ENCODE measurements at places on chromosomes 13 and 19. TPM values are rescaled to one million over a fixed set of nuclear protein-coding genes. Genes with fewer than 3 reads are reported as not detected.

DNA sequence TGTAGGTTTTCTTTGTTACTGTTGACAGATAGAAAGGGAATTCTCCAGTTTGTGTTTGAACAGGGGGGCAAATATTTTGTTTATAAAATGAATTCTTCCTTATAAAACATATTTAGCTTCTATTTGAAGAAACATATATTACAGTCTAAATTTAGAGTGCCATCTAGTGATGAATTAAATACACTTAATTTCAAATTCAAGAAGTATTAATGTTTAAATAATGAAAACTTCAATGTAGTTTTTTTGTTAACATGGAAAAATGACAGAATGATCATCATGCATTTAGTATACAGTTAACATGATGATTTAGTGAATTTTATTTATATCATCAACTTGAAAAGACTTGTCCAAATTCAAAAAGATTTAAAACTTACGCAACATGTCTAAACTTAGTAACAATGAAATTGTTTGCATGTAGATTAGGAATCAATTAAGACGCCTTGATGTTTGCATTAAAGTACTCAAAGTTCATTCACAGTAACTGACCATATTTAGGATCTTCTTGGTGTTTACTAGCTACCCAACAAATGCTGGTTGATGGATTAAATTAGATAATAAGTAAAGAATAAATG is 765.9 kb upstream of the SLITRK1 start:
- DNase-seq = no peak

DNA sequence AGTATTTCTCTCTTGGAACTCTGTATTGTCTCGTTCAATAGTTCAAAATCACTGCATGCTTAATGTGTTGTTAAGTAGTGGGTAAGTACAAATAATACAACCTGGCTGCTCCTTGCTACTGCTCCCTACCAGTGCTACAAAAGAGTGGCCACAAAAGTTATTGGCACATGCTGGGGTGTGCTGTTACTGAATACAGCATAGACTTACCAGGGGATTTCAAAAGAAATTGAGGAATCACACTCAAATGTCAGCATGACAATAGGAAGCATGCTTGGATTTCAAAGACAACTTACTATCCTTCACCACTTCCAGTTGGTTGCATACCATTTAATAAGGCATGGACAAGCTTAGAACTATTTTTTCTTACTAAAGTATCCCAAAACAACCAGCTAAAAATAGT is 1041.3 kb upstream of the SPRY2 start:
- DNase-seq = no peak

DNA sequence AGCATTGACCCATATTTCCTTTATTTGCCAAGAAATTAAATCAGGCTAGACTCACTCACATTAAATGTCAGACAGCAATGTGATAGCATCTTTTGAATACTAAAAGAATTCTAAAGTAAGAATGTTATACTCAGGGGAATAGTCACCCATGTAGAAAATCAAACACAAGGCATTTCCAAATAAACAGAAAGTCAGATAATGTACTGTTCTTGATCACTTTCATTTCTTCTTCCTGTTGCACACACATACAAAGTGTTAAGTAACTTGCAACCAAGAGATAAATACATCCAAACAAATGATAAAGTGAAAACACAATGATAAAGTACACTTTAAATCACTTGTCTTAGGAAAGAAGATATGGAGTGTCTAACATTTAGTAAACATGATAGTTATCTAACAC is 1366.6 kb upstream of the MIR17HG start:
- no peak for DNase-seq

DNA sequence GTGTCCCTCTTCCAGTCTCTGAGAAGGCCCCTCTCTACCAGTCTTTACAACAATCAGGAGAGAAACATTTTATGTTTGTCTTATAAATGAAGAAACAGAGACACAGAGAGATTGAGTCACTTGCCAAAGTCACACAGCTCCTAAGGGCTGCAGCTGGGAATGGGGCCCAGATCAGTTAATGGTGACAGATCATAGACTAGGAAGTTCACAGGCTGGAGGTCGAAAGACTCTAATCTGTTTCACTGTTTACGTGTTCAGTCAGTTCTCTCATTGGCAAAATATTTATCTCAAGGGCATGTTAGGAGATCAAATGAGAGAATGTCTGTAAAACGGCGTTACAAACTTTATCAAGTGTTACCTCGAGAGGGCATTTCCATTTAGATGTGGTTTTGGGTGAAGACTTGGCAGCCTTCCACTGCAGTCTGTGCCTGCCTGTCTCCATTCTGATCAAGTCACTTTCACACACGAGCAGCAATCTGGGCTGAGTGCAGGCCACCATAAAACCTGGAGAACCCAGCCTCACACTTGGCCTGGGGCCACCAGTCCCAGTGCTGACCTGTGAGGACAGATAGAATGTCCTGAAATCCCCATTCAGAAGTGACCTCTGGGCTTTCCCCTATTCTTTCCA is 65.1 kb downstream of the SIAH3 start:
- DNase-seq = no peak

- DNase-seq = no peak
Measured at GRCh38 chr13:110344320-110344719, 37.2 kb downstream of the COL4A2 start.

GRCh38 chr19:10975374-10976130 is 14.7 kb downstream of the SMARCA4 start:
- DNase-seq = no peak

- no peak for DNase-seq
Measured at GRCh38 chr19:1163283-1163933, 10.7 kb downstream of the SBNO2 start.

MAP4K1 gene
- 1.3 TPM for total RNA-seq

DNA sequence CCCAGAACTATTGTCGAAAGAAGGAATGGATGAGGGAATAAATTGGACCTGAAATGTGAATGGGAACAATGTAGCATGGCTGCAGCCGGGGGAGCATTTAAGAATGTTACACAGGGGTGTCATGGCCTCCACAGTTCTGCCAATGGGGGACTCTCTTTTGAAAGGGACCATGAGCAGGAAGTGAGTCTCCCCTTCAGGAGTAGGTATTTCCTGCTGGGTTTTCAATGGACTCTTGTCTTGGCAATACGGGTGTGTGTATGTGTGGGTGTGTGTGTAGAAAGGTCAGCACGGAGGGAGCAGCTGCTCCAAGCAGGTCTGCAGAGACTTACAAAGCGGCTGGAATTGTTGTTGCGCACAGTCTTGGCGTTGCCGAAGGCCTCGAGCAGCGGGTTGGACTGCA is 24.4 kb downstream of the MYO1F start:
- no peak for DNase-seq

DNA sequence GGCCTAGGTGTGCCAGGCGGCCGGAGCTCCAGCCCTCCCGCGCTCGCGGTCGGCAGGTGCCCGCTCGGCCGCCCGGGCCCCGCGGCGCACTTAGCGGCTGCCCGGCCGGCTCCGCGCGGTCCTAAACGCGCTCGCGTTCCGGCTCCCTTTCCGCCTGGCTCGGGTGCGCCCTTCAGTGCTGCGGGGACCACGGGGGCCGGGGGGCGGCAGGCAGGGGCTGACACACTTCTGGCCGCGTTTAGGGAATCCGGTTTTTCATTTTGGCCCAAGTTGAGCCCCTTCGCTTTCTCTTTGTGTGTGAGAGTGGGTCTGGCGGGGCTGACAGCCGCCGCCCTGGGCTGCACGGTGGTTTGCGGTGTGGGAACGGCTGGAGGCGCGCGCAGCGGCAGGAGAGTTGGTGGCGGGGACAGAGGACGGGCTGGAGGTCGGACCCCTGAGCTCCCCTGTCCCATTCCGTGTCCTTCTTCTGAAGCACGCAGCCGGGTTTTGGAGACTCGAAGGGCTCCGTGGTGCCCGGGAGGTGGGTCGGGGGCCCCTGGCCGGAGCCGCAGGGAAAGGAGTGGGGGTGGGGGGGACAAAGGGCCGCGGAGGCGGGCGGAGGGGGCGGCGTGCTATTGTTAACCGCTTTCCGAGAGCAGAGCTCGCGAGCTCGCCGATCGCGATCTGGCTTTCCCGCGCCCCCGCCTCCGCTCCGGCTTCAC is 3.1 kb downstream of the FGF9 start:
- peak; percentile 19 for DNase-seq

DNA sequence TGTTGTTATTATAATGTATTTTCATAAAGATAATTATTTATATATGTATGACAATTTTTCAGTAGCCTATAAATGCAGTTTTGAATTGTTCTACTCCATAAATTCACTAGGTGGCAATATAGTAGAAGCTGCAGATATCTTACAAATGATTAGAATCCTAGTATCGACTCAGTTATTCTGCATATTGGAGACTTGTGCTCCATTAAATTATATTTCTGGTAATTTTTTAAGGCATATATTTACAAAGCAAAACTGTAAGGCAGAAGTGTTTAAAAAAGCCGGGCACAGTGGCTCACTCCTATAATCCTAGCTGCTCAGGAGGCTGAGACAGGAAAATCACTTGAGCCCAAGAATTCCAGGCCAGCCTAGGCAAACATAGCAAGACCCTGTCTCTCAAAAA is 58.7 kb downstream of the DPY19L3 start:
- DNase-seq = no peak

DNA sequence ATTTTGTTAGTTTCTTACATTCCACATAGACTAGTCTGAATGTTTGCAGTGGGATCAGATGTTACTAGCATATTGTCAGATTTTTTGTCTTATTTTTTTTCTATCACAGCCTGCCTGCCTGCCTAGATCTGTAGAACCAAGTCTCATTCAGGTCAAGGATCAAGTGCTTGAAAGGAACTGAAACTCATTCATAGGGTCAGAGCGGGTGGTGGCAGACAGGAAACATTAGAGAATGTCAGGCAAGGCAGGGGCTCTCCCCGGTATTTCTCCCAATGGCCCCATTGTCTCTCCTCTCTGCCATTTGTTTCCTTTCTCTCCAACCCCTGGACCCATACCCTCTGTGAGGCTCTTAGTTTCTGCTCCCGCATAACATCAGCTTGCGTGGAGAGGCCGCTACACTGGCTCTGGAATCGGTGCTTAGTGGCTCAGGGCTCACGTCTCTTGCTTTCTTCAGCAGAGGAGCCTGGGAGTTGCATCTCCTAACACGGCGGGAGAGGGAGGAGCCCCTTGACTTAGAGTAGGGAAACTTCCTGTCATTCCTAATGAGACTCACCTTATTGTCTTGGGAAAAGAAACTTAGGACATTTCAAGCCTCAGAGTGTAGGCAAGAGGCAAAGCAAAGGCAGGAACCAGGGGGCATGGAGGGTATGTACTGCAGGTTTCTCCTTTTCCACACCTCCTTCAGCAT is 35.6 kb upstream of the SPATA13 start:
- DNase-seq = no peak

- no peak for DNase-seq
Measured at GRCh38 chr19:2302319-2303210, 5.4 kb downstream of the LINGO3 start.
